ENCODE measurements at places on chromosomes 7 and 10.

DNA sequence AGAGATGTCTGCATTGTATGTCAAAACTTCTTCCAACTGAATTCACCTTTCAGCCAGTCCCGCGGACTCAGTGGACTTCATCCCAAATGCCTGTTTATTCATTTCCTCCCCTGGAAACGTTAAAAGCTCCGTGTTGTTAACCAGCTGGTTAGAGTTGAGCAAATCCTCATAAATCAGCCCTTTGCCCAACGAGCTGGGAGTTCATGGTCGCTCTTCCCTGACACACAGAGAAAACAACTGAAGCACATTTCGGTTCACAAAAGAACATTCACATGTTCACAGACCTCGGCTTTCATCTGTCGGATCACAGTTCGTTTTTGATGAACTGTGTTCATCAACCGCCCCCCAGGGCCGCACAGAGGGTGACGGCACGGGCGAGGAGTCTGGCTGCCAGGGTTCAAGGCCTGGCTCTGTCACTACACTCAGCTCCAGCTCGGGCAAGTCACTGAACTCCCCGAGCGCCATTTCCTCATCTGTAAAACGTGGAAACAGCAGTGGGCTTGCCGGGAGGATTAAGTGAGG is 62.6 kb downstream of the GLI3 start:
- DNase-seq = no peak

GRCh38 chr10:110420401-110421193 is 77.1 kb upstream of the DUSP5 start:
- no peak for DNase-seq

- no peak for DNase-seq
Observed at GRCh38 chr7:20157456-20157855, 59.7 kb downstream of the MACC1 start.

- no peak for DNase-seq
Observed at GRCh38 chr10:104220522-104220921, 11.6 kb downstream of the CFAP43 start.

DNA sequence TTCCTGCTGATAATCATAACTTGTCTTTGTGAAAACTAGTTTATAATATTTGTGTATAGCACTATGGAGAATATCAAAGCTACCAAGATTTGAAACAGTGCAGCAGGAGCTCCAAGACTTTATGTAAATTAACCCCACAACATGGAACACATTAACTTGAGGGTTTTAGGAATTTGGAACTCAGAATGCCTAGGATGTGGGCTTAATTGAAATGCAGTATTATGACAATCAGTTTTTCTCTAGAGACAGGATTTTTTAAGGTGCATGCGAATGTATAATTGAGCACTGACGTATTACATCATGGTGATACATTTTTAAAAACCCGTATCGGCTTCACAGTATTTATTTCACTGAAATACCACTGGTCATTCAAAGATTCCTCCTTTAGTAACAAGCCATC is 313.1 kb upstream of the DGKB start:
- no peak for DNase-seq

DNA sequence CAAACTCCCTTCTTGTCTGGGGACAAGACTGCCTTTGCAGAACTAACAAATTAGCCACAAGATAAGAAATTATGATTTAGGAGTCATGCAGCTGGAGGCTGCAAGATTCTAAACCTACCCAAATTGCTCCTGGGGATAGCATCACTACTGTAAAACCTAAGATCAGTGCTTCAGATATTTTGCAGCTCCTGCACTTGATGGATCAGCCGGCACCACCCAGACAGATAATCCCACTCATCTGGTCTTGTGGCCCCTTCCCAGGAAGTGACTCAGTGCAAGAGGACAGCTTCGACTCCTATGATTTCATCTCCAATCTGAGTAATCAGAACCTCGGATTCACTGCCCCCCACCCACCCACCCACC is 181.9 kb downstream of the AKR1D1 start:
- no peak for DNase-seq

DNA sequence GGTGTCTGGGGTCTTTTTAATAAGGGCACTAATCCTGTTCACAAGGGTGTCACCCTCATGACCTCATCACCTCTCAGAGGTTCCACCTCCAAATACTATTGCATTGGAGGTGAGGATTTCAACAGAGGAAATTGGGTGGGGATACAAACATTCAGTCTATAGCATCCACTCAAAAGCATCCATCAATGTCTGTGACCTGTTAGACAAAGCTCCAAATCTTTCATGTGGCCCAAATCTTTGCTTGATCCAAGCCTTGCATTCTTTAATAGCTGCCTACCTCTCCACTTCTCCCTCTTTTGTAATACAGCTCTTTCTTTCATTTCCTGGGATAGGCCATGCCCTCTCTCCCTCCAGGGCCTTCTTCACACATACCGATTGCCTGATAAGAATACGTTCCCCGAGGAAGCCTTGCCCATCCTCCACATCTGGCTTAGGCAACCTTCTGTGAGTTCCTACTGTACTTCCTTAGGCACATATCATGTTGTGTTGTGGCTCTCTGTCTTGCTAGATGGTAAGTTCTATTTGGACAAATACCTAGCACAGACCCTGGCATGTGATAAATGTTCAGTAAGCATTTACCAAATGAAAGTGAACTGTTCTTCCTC is 66.1 kb downstream of the CREM start:
- DNase-seq = no peak

All from iPS DF 19.7 (cell line).